ENCODE measurements at places on chromosomes 11 and 22. TPM values are rescaled to one million over a fixed set of nuclear protein-coding genes. Genes with fewer than 3 reads are reported as not detected.

The TRIM48 gene
- 0.06 TPM for total RNA-seq

The C11orf91 gene
- 1.5 TPM for total RNA-seq

The LINC01488 gene
- 0.04 TPM for total RNA-seq

The TRPC6 gene
- total RNA-seq: 0.77 TPM

The CXCR5 gene
- 0.03 TPM for total RNA-seq

The NLRP14 gene
- not detected for total RNA-seq

The OOSP2 gene
- not detected for total RNA-seq

The NLRP10 gene
- not detected for total RNA-seq

The SHISAL1 gene
- 2.7 TPM for total RNA-seq

The ZP1 gene
- total RNA-seq: 0.25 TPM

The TUBA8 gene
- total RNA-seq: 0.63 TPM

The GLYATL1 gene
- not detected for total RNA-seq

The PATE4 gene
- total RNA-seq: not detected

All from A549 treated with dexamethasone at 1 μM for 4 hours (cell line).